ENCODE measurements at places on chromosomes 5 and 9.

GRCh38 chr5:87845734-87846133, 422.9 kb downstream of the TMEM161B start:
- DNase-seq, result no peak
- no peak overlapping the region for H3K27ac ChIP-seq
- H3K27me3 ChIP-seq, result no peaks in the 10 kb centered on the region
- no peak overlapping the region for H3K4me3 ChIP-seq
- no peaks in the 10 kb centered on the region for H3K4me1 ChIP-seq

- H3K4me1 ChIP-seq, result no peaks in the 10 kb centered on the region
- H3K27me3 ChIP-seq, result no peaks in the 10 kb centered on the region
- H3K27ac ChIP-seq, result no peak overlapping the region
- DNase-seq, result no peak
- no peaks in the 10 kb centered on the region for H3K36me3 ChIP-seq
These were observed 97.0 kb downstream of the DAPK1 start for GRCh38 chr9:87594662-87595061.

DNA sequence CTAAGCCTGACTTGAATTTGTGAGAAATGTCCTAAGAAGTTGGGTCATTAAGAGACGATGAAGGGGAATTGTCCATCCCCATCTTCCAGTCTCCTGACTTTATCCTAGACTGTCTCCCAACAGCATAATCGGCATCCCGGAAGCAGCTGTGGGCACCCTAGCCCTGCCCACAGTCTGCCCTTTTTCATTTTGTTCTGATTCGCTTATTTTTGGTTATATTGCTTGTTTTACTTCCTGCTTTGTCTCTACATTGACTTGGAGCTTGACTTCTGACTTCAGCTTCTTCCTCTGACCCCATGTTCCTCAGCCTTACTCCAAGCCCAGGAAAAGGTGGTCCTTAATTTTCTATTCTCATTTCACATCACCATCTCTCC, 41.8 kb downstream of the UGCG start:
- no peaks in the 10 kb centered on the region for H3K27me3 ChIP-seq
- peak overlapping the region; percentile 76 for H3K27ac ChIP-seq
- no peak overlapping the region for H3K4me3 ChIP-seq
- DNase-seq, result no peak
- H3K36me3 ChIP-seq, result peaks cover 51% of the 10 kb centered on the region
- H3K4me1 ChIP-seq, result peaks cover 24% of the 10 kb centered on the region

DNA sequence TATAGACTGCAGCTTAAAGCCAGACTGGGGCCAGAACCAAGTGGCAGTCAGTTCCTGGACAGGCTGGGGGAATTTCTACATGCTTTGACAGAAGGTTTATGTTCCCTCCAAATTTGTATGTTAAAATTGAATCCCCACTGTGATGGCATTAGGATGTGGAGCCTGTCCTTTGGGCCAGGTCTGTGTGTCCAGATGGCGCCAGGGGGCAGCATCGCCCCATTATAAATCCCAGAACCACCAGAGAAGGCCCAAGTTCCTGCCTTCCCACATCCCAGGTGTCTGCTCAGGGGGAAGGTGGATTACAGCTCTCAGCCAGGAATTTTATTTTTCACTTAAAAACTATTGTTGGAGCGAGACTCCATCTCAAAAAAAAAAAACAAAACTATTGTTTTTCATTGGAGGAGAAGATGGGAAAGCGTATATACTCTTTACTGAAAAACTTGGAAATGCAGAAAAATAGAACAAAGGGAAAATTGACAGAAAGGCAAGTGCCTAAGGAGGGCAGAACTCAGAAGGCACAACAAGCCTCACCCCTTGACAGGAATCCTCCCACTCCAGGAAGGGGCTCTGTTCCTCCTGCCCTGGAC, 5.0 kb downstream of the IL3 start:
- H3K4me3 ChIP-seq, result no peak overlapping the region
- DNase-seq, result peak; percentile 55
- no peaks in the 10 kb centered on the region for H3K36me3 ChIP-seq

DNA sequence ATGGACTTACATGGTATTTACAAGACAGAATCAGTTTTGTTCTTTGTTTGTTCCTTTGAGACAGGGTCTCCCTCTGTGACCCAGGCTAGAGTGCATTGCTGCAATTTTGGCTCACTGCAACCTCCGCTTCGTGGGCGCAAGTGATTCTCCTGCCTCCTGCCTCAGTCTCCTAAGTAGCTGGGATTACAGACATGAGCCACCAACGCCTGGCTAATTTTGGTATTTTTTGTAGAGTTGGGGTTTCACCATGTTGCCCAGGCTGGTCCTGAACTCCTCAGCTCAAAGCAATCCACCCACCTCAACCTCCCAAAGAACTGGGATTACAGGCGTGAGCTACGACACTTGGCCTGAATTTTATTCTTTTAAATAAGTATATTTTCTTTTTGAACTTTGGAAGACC, 27.6 kb downstream of the RAB24 start:
- H3K36me3 ChIP-seq, result peaks cover 55% of the 10 kb centered on the region
- H3K27ac ChIP-seq, result no peak overlapping the region
- peaks cover 18% of the 10 kb centered on the region for H3K4me1 ChIP-seq

GRCh38 chr9:76459694-76460635, 983 bp downstream of the GCNT1 start:
- H3K36me3 ChIP-seq, result peaks cover 1% of the 10 kb centered on the region
- peaks cover 37% of the 10 kb centered on the region for H3K4me1 ChIP-seq
- H3K4me3 ChIP-seq, result peak overlapping the region; percentile 96
- H3K27me3 ChIP-seq, result no peaks in the 10 kb centered on the region
- DNase-seq, result peak; percentile 12
- peak overlapping the region; percentile 86 for H3K27ac ChIP-seq

- no peaks in the 10 kb centered on the region for H3K27me3 ChIP-seq
- no peak overlapping the region for H3K27ac ChIP-seq
These were observed 15.9 kb upstream of the CLINT1 start for GRCh38 chr5:157874861-157875260.

DNA sequence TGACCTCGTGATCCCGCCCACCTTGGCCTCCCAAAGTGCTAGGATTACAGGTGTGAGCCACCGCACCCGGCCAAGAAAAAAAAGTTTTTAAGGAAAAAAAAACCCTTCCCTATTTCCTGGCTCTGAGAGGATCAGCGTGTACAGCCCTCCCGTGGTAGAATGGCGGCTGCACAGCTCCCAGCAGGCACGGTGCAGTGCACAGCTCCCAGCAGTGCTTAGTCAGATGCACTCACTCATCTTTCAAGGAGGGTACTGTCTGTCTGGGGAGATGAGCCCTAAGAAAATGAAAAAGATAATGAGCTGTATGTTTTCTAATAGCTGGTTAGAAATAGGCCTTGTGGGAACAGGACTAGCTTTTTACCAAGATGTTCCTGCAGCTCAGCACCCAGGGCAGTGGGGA, 36.7 kb upstream of the SLC2A8 start:
- DNase-seq, result no peak
- H3K4me1 ChIP-seq, result peaks cover 7% of the 10 kb centered on the region
- H3K27me3 ChIP-seq, result peaks cover 32% of the 10 kb centered on the region
- no peak overlapping the region for H3K27ac ChIP-seq
- H3K36me3 ChIP-seq, result no peaks in the 10 kb centered on the region

- H3K36me3 ChIP-seq, result peaks cover 41% of the 10 kb centered on the region
- peaks cover 62% of the 10 kb centered on the region for H3K4me1 ChIP-seq
- DNase-seq, result peak; percentile 44
- H3K4me3 ChIP-seq, result peak overlapping the region; percentile 67
- H3K27ac ChIP-seq, result peak overlapping the region; percentile 98
- H3K27me3 ChIP-seq, result no peaks in the 10 kb centered on the region
These were observed 75.2 kb downstream of the LMNB1 start for GRCh38 chr5:126852091-126852571.

- no peaks in the 10 kb centered on the region for H3K27me3 ChIP-seq
- H3K4me3 ChIP-seq, result no peak overlapping the region
- H3K36me3 ChIP-seq, result no peaks in the 10 kb centered on the region
- no peak overlapping the region for H3K27ac ChIP-seq
- DNase-seq, result no peak
These were observed 138.9 kb downstream of the RASEF start for GRCh38 chr9:82923912-82924605.

DNA sequence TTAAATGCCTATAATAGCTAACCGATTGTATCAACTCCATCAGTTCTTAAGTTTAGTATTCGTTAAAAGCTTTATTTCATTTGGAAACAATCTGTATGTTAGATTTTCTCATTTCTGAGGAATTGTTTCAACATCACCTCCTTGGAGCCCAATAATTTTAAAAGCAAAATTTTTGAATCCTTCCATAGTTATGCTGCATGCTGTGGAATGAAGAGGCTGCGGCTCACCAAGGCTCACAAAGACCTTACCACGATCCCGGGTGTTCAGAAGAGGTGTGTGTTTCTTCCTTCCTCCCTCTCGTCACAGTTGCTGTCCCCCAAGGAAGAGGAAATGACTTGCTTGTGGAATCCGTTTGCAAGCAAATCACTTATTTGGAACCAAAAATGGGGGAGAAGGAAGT, 143.8 kb downstream of the FGF1 start:
- H3K4me3 ChIP-seq, result no peak overlapping the region
- H3K27ac ChIP-seq, result no peak overlapping the region
- H3K36me3 ChIP-seq, result no peaks in the 10 kb centered on the region
- no peak for DNase-seq
- no peaks in the 10 kb centered on the region for H3K4me1 ChIP-seq
